Lower leg skin (tissue), 4 donors: ENCODE measurements at places on chromosomes 2 and 18.

DNA sequence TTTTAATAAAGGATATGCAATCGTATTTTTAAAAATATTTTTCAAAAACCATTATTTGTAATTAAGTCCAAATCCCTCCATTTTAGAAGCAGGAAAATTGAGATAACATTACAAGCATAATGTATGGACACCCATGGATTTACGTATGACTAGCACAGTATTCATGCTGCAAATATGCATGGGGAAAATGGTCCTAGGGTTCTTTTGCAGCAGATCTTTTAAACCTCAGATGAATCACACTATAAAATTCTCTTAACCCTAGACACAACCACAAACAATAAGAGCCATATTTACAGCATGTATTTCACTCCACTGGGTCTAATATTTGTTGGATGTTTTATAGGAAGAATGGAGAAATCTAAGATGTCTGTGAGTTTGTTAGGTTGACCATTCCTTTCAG, 453.4 kb downstream of the TGIF1 start:
- no peak for DNase-seq

GRCh38 chr2:52794581-52794980, 973.0 kb upstream of the CHAC2 start:
- no peak for DNase-seq

- DNase-seq: no peak
Measured at GRCh38 chr2:62441421-62441820, 64.6 kb downstream of the TMEM17 start.

DNA sequence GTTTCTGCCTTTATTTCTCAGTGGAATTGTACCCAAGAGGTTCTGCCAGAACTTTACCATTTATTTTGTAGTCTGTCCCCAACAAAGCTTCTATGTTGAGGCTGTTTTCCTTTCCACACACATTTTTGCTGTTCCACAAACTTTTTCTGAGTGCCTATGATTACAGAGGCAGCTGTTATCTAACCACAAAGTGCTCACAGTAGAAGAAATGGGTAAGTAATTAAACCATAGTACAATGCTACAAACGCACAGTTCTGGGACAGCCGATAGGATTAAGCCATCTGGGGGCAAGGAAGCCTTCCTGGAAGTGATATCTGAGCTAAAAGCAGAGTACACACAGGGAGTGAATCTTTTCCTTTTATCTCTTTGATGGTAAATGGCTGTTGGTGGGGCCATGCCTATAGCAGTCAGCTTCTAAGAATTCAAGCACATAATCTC, 3.9 kb upstream of the MGAT4A start:
- no peak for DNase-seq

GRCh38 chr2:150572194-150572766, 84.8 kb upstream of the RND3 start:
- DNase-seq: no peak

DNA sequence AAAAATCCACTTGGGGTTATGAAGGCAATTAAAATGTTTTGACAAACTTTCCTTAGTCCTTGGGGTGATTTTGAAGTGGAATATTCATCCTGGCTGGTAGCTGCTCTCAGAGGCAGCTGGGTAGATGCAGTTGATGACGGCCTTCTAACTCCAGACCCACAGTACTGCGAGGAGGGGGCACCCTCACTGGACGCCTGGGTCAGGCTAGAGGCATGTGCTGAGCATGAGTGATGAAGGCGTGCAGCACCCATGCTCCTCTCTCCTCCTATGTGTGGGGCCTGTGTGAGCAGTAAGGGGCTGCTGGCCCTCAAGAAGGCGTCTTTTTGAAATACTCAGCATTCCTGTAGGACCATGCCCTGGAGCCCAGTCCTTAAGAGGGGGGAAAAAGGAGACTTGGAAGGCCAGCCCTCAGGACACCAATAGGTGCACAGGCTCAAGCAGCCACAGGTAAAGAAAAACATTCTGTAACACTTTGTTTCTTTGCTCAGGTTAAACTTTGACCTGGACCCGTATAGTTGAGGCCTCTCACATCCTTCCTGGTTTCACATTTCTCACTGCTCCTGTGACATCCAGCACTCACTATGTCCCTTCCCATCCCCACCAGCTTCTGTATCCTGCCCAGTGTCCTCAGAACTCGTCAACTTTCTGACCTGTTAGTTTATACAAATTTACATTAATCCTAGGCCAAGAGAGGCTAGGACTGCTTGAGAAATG, 64.4 kb downstream of the CD8B2 start:
- no peak for DNase-seq

DNA sequence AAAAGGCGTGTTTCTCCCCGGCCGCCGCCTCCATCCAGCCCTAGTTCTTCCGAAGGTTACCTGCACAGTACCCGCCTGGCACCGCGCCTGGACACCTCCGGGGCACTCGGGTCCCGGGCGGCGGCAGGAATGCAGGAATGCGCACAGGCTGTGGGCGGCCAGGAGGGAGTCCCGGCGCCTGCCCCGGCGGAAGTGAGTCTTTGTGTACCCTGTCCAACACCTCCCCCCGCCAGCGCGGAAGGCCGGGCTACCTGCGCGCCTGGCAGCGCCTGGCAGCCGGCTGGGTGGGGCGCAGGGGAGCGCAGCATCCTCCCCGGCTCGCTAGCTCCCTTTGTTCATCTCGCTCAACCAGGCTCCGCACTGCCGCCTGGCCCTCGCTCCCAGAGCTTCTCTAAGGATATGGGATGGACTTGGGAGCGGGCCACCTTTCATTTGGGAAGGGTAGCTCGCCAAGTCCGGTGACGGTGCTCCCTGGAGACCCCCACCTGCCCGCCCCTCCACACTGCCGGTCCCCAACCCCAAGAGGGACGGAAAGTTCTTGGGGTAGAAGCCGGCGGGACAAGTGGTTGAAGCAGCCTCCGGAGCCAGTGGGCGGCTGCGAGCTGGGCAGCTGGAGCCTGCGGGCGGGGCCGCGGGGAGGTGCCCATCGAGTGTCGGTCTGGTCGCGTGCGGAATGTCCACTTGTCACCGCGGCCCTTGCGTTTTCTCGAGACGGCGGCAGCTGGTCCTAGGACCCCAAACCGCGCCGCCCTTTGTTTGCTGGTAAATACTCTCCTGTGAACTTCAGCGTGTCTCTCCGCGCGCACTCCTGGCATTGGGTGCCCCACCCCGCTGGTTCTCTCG, 1.2 kb upstream of the ST6GAL2 start:
- no peak for DNase-seq

GRCh38 chr2:33425161-33425560, 51.3 kb upstream of the RASGRP3 start:
- DNase-seq: no peak

- no peak for DNase-seq
Measured at GRCh38 chr18:25651553-25651952, 299.6 kb upstream of the ZNF521 start.

DNA sequence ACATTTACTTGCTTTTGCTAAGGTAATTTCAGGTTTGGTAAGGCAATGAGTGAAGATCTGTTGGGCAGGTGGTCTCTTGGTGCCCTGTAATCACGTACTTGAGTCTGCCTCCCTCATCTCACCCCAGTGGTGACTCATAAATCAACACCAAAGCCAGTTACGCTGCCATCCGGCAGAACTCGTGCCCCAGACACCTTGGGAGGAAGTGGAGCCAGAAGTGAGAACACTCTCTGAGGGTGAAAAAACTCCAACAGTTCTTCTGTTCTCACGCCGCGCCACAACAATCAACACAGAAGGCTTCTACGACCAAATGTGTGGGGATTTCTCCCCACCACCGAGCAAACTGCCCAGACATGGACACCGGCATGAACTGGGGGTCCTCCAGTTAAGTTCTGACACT, 206.2 kb downstream of the ARL4C start:
- peak; percentile 49 for DNase-seq

DNA sequence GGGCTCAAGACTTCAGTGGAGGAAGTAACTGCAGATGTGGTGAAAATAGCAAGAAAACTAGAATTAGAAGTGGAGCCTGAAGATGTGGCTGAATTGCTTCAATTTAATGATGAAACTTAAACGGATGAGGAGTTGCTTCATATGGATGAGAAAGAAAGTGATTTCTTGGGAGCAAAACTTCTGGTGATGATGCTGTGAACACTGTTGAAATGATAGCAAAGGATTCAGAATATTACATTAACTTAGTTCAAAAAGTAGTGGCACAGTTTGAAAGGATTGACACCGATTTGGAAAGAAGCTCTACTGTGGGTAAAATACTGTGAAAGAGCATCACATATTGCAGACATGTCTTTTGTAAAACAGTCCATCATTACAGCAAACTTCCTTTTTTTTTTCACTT, 638.0 kb downstream of the NYAP2 start:
- DNase-seq: no peak

DNA sequence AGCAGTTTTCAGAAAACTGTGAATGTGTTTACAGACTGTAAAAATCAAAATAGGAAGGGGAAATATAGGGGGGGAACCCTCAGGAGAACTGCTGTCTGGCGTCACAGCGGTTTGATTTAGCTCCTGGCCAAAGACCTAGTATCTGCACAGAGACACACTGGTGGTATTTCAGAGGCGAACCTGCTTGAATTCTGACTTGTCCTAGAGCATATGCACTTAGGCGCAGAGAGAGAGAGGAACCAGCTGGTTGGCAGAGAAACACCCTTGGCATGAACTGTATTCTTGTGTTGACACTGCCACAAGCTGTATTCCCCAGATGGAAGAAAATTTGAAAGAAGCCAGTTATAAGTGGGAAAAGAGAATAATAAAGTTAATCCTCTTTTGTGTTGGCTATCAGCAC, 506.5 kb upstream of the NRP2 start:
- no peak for DNase-seq

- no peak for DNase-seq
Measured at GRCh38 chr2:100246163-100247145, 75.8 kb downstream of the LONRF2 start.

GRCh38 chr2:172480301-172481218, 53.2 kb downstream of the ITGA6 start:
- no peak for DNase-seq

DNA sequence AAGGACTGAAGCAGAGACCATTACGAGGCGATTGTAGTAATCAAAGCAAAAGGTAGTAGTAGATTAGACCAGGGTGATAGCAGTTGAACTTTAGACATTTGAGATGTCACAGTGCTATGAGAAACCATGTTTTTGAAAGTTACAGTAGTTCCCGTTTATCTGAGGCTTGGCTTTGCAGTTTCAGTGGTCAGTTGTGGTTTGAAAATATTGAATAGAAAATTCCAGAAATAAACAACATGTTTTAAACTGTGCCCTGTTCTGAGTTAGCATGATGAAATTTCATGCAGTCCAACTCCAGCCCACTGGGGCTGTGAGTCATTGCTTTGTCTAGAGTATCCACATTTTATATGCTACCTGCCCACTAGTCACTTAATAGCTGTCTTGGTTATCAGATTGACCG, 47.5 kb downstream of the ZNF638 start:
- DNase-seq: no peak

GRCh38 chr2:164826293-164827243, 15.1 kb downstream of the COBLL1 start:
- peak; percentile 52 for DNase-seq

GRCh38 chr2:227477291-227477690, 5.3 kb downstream of the AGFG1 start:
- no peak for DNase-seq

GRCh38 chr2:8090748-8091700, 590.8 kb upstream of the ID2 start:
- DNase-seq: peak; percentile 94

DNA sequence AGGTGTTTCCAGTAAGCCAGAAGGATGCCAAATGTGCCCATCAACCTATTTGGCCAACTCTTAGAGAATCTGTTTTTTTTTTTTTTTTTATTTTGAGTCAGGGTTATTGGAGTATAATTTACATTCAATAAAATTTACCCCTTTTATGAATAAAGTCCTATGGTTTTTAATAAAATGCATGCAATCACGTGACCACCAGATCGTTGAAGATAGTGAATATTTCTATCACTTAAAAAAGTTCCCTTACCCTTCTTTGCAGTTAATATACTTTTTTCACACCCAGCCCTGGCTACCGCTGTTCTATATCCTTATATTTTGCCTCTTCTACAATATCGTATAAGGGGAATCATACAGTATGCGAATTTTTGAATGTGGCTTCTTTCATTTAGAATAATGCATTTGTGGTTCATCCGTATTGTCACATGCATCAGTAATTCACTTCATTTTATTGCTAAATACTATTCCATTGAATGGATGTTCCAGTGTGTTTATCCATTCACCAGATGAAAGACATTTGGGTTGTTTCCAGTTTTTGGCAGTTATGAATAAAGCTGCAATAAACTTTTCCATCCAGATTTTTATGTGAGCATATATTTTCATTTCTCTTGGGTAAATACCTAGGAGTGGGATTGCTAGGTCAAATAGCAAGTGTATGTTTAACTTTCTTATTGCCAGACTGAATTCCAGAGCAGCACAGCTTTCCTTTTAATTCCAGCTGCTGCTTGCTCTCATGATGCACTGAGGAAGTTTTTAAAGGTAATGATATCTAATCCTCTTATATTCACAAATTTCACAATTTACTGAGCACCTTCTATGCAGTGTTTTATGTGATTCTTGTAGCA, 156.3 kb upstream of the NT5C1B start:
- DNase-seq: no peak

DNA sequence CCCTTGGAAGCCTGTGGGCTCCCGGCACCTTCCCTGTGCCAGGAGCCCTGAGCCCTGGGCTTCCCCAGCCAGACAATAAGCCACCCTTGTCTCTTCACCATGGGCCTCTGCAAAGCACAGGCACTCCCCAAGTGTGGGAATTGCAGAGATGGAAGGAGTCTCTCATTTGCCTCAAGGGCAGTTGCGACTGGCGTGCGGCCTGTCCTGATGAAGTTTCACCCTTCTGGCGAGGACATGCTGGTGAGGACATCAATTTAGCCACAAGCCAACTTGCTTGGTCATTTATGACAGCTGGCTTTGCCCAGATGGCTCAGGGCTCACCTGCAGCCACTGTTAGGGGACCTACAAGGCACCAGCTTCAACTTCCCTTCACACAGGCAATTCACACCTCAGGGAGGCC, 180.2 kb downstream of the ANAPC1 start:
- DNase-seq: no peak

DNA sequence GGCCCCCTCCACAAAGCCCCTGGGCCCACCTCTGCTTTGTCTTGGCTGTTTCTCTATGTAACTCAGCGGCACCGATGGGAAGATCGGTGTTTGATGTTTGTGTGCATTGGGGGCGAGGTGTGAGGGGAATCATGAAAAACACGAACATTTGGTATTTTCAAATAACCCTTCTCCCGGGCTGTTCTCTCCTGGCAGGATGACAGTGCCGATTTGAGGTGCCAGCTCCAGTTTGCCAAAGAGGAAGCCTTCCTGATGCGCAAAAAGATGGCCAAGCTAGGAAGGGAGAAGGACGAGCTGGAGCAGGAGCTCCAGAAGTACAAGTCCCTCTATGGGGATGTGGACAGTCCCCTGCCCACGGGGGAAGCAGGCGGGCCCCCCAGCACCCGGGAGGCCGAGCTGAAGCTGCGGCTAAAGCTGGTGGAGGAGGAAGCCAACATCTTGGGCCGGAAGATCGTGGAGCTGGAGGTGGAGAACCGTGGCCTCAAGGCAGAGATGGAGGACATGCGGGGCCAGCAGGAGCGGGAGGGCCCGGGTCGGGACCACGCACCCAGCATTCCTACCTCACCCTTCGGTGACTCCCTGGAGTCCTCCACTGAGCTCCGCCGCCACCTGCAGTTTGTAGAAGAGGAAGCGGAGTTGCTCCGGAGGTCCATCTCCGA, 78.1 kb downstream of the MTCL1 start:
- DNase-seq: no peak

- DNase-seq: no peak
Measured at GRCh38 chr2:28449488-28450395, 46.1 kb upstream of the PLB1 start.
